Ascending aorta (tissue), 2 donors: ENCODE measurements at places on chromosomes 2 and 18. TPM values are rescaled to one million over a fixed set of nuclear protein-coding genes. Genes with fewer than 3 reads are reported as not detected.
A peak's percentile ranks its signal among the peaks of the same experiment; 100 is the strongest.

DNA sequence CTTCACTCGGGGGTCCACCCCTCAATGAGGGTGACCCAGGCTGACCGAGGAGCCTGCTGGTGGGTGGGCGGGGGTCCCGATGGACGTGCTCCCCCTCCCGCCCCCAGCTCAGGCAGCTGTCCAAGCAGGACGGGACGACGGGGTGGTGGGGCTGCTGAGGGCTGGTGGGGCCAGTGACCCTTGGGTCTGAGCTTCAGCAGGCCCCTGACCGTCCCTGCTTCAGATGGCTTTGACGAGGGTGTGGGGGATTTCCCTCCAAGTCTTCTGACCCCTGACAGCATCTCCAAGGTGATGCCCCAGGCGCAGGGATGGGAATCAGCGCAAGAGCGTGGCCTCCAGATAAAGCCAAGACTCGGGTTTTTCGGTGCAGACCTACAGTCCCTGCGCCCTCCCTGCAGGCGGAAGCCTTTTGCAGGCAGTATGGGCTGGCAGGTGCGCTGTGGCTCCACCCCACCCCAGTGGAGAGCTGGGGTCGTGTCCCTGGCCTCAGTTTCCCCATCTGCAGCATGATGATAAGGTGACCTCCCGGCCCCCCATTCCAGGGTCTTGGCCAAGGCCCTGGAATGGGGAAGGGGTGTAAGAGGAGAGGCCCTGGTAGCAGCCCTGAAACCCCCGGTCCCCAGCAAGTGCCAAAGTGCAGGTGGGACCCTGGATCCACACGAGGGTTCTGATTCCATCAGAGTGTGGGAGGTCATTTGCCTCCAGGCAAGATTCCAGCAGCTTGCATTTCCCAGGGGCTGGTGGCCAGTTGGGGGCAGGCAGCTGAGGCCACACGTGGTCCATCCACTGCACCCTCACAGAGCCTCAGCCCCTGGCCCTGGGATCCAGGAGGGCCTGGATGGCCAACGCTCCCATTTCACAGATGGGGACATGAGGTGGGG, 8.7 kb downstream of the CROCC2 start:
- H3K36me3 ChIP-seq = no peaks in the 10 kb centered on the region
- no peak for DNase-seq
- H3K4me3 ChIP-seq = peak overlapping the region; percentile 20

DNA sequence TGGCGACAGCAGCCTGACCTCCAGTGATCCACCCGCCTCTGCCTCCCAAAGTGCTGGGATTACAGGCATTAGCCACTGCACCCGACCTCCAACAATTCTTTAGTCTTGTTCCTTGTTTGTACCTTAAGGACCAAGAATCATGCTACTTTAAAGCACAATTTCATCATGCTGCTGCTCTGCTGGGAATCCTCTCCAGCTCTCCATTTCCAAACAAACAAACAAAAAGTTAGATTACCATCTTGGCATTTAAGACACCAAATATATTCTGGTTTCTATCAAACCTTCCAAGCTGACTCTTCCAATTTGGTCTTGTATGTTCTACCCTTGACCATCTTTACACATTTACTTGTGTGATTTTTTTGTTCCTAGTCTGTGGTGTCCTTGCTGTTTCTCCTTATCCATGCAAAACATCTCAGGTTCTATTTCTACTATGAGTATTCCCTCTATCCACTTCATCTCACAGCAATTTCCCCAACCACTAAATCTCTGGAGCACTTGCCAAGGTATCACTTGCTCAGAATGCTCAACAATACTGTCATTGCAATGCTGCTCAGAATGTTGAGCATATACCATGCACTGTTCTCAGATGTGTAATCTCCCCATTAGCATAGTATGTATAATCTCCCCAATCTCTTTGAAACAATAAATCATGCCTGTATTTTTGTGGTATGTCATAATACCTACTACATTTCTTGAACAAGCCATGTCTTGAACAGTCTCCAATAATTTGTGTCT, 73.2 kb upstream of the GALNT5 start:
- H3K4me3 ChIP-seq = no peak overlapping the region
- DNase-seq = no peak
- no peak overlapping the region for H3K27ac ChIP-seq
- H3K27me3 ChIP-seq = no peaks in the 10 kb centered on the region

DNA sequence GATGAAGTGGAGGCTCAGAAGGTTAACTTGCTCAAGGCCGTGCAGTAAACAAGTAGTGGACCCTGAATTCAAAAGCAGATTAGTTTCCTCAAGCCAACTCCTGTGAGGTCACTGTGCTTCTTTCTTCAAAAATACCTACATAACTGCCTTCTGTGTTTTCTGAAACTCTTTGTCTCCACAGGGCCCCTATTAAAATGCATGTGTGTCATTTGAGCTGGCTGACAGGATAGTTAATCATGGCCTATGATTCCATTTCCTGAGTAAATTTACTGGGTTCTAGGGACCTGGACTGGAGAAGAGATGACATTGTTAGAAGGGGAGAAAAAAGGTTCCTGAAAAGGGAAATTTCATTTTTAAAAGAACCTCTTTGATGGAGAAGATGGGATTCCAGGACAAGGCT, 12.9 kb upstream of the DTNA start:
- H3K27me3 ChIP-seq = no peaks in the 10 kb centered on the region
- H3K4me1 ChIP-seq = no peaks in the 10 kb centered on the region
- no peaks in the 10 kb centered on the region for H3K36me3 ChIP-seq
- no peak overlapping the region for H3K27ac ChIP-seq
- DNase-seq = no peak

GRCh38 chr18:61079714-61080113, 253.5 kb upstream of the CDH20 start:
- no peaks in the 10 kb centered on the region for H3K36me3 ChIP-seq
- no peak overlapping the region for H3K27ac ChIP-seq
- DNase-seq = no peak
- no peak overlapping the region for H3K4me3 ChIP-seq
- H3K4me1 ChIP-seq = no peaks in the 10 kb centered on the region

DNA sequence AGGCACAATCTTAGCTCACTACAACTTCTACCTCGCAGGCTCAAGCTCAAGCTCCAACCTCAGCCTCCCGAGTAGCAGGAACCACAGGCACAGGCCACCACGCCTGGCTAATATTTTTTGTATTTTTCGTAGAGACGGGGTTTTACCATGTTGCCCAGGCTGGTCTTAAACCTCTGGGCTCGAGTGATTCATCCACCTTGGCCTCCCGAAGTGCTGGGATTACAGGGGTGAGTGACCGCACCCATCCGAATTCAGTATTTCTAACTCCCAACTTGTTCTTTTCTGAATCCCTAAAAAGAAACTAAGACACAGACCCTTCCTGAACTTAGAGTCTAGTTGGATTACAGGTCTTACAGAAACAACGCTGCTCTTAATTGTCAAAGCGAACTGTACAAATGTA, 32.3 kb upstream of the ACSL3 start:
- H3K4me1 ChIP-seq = no peaks in the 10 kb centered on the region
- no peak overlapping the region for H3K27ac ChIP-seq
- H3K27me3 ChIP-seq = no peaks in the 10 kb centered on the region
- no peak for DNase-seq
- no peak overlapping the region for H3K4me3 ChIP-seq

GRCh38 chr2:133433455-133434451, 134.5 kb downstream of the NCKAP5 start:
- H3K27ac ChIP-seq = no peak overlapping the region
- no peaks in the 10 kb centered on the region for H3K4me1 ChIP-seq

Gene GPR155
- total RNA-seq = 1.8 TPM

Gene NCOA1
- total RNA-seq = 19.3 TPM

DNA sequence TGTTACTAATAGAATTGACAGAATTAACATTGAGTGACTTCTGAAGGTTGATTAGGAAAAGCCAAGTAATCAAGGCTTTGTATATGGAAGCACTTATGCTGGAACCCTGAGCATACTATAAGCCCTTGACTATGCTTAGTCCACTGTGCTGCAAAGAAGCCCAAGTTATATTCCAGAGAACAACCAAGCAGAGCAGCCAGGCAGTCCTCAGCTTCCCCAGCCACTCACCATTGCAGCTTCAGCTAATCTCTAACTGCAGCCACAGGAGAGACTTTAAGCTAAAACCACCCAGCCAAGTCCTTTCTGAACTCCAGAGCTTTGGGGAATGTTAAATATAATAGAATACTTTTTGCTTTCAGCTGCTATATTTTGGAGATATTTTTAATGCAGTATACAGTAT, 164.4 kb upstream of the VWC2L start:
- no peaks in the 10 kb centered on the region for H3K4me1 ChIP-seq
- no peak overlapping the region for H3K4me3 ChIP-seq
- H3K36me3 ChIP-seq = no peaks in the 10 kb centered on the region
- H3K27me3 ChIP-seq = no peaks in the 10 kb centered on the region
- no peak overlapping the region for H3K27ac ChIP-seq
- DNase-seq = no peak

DNA sequence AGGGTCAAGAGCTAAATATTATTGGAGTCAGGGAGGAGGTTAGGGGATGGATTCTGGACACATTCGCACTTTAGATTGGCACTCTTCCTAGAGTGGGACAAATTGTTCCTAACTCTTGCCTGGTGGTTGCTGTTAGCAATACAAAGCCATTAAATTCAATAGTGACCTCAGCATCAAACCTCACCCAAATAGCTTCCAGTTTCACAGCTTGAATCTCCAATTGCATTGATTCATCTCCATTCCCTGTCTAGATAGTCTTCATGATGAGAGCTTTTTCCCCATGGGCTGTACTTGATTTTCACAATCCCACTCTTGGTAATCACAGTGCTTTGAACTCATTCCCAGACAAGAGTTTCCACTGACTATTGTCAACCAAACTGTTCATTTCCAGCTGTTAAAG, 585.9 kb upstream of the SYT4 start:
- no peaks in the 10 kb centered on the region for H3K27me3 ChIP-seq
- no peaks in the 10 kb centered on the region for H3K36me3 ChIP-seq
- no peak for DNase-seq
- H3K4me1 ChIP-seq = no peaks in the 10 kb centered on the region

DNA sequence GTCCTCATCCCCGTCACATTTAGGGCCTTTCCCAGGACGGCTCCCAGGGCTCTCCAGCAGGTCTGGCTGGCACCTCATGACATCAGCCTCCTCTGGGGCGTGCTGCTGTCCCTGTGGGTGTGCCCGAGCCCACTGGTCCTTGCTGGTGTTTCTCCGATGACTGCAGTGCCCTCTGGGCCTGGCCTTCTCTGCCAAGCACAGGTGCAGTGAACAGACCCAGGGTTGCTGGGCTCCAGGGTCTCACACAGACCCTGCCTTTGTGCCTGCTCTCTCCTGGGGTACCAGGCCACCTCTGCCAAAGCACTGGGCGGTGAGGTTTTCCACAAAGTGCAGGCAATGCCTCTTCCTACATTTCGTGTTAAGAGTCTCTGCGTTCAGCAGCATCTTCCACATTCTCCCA, 246.1 kb downstream of the ACKR3 start:
- H3K27ac ChIP-seq = no peak overlapping the region
- no peaks in the 10 kb centered on the region for H3K36me3 ChIP-seq
- no peak for DNase-seq
- H3K4me3 ChIP-seq = no peak overlapping the region
- no peaks in the 10 kb centered on the region for H3K27me3 ChIP-seq

GRCh38 chr2:190849774-190850173, 30.8 kb upstream of the GLS start:
- peaks cover 23% of the 10 kb centered on the region for H3K4me1 ChIP-seq
- H3K27ac ChIP-seq = no peak overlapping the region
- H3K27me3 ChIP-seq = no peaks in the 10 kb centered on the region

DNA sequence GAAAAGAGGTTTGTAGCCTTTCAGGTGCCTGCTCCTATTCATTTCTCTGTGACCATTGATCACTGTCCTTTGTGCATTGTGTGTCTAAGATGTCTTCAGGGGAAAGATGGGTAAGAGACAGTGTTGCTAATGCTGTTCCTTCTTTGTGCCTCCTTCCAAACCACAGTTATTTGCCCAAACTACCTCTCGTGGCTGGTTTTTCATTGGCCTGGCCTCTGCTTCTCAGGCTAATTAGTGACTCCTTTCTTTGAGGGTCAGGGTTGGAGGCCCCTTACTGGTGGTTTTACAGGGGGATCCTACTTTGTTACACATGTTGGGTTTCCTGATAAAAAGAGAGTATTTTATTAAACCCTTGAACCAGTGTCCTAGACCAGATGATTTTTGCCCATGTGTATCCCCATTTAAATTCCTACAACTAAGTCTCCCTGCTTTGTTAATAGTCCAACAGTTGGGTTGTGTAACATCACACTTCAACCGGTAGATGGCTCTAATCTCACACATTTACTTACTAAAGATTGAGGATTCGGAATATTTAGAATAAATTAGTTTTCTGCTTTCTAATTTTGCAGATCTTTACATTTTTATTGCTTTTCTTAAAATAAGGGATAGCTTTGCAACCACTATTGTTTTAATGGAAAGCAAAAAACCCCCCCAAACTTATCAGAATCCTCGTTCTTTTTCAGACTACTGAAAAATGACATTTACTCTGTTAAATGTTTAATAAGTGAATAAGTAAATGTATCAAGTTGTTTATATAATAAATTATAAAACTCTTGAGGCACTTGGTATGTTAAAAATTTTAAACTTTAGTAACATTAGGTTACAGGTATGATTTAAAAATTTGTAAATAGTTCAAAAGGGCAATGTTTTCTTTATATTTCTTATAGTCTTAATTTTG, 2.4 kb downstream of the MARS2 start:
- peaks cover 10% of the 10 kb centered on the region for H3K4me1 ChIP-seq
- no peaks in the 10 kb centered on the region for H3K27me3 ChIP-seq
- no peak overlapping the region for H3K27ac ChIP-seq
- H3K36me3 ChIP-seq = peaks cover 5% of the 10 kb centered on the region
- no peak for DNase-seq

- no peak overlapping the region for H3K4me3 ChIP-seq
- DNase-seq = no peak
- H3K27ac ChIP-seq = no peak overlapping the region
- no peaks in the 10 kb centered on the region for H3K27me3 ChIP-seq
- H3K36me3 ChIP-seq = peaks cover 53% of the 10 kb centered on the region
- H3K4me1 ChIP-seq = no peaks in the 10 kb centered on the region
These were observed 13.4 kb downstream of the NOP58 start for GRCh38 chr2:202278944-202279343.

GRCh38 chr18:70442933-70443332, 154.1 kb downstream of the SOCS6 start:
- H3K27ac ChIP-seq = no peak overlapping the region
- no peaks in the 10 kb centered on the region for H3K4me1 ChIP-seq
- no peak overlapping the region for H3K4me3 ChIP-seq
- no peak for DNase-seq
- no peaks in the 10 kb centered on the region for H3K27me3 ChIP-seq

GRCh38 chr2:72533765-72534164, 292.1 kb downstream of the EXOC6B start:
- H3K27ac ChIP-seq = no peak overlapping the region
- no peaks in the 10 kb centered on the region for H3K27me3 ChIP-seq
- DNase-seq = no peak
- no peaks in the 10 kb centered on the region for H3K36me3 ChIP-seq
- H3K4me1 ChIP-seq = no peaks in the 10 kb centered on the region

Gene DNAH7
- 0.21 TPM for total RNA-seq

- no peaks in the 10 kb centered on the region for H3K36me3 ChIP-seq
- no peak for DNase-seq
- H3K27ac ChIP-seq = no peak overlapping the region
- no peaks in the 10 kb centered on the region for H3K4me1 ChIP-seq
- no peaks in the 10 kb centered on the region for H3K27me3 ChIP-seq
These were observed 499.8 kb downstream of the SUCLG1 start for GRCh38 chr2:83959266-83959665.
